ENCODE measurements at places on chromosomes 2 and 18.

DNA sequence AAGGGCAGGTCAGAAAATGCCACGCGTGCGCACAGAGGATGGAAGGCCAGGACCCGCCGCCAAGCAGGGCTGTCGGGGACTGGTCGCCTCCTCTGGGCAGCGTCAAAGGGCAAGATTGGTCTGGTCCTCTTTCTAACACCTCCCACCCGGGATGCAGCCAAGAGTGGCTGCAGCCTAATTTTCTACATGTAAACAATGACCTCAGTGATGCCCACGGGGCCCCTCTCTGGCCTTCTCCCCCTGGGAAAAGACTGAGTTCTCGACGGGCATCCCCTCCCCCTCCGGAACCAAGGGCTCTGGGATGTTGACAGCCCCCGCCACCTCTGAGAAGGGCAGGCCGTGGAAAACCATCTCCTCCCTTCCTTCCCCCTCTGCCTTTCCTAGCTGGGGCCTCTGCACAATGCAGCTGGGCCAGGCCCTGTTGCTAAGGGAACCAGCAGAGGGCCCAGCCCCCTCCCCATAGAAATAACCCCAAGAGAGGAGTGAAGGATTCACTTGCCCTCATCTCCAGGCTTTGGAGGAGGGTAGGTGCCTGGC is 80.0 kb upstream of the ZNF532 start:
- H3K27me3 ChIP-seq: no peaks in the 10 kb centered on the region
- no peak for DNase-seq

- peak overlapping the region; percentile 62 for H3K27ac ChIP-seq
- H3K4me1 ChIP-seq: peaks cover 85% of the 10 kb centered on the region
- H3K27me3 ChIP-seq: no peaks in the 10 kb centered on the region
- H3K4me3 ChIP-seq: no peak overlapping the region
Observed at GRCh38 chr18:77108001-77108692, 24.4 kb downstream of the MBP start.

- H3K27me3 ChIP-seq: no peaks in the 10 kb centered on the region
- no peaks in the 10 kb centered on the region for H3K36me3 ChIP-seq
- H3K4me1 ChIP-seq: no peaks in the 10 kb centered on the region
- H3K27ac ChIP-seq: no peak overlapping the region
- DNase-seq: no peak
Observed at GRCh38 chr2:80007777-80008503, 296.6 kb downstream of the LRRTM1 start.

DNA sequence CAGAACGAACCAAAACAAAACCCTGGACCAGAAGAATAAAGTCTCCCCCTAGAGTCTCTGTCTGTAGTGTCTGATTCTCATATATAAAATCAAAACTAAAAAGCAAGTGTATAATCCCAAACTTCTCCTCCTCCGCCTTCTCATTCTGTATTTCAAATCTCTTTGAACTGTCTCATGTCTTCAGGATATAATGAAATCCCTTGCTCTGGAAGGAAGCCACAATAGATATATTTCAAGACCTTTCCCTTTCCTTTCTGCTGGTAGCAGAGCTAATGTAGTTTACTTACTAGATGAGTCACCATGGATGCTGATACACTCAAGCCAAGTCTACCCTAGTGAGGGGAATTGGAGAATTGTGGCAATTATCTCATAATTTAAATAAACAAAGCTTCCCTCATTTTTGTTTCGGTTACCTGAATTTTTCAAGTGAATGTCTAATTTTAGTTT is 33.5 kb upstream of the CCDC93 start:
- no peak overlapping the region for H3K27ac ChIP-seq
- no peaks in the 10 kb centered on the region for H3K36me3 ChIP-seq

GRCh38 chr2:207110310-207110709 is 55.4 kb downstream of the KLF7 start:
- H3K27ac ChIP-seq: no peak overlapping the region
- H3K27me3 ChIP-seq: no peaks in the 10 kb centered on the region
- H3K4me1 ChIP-seq: peaks cover 10% of the 10 kb centered on the region
- DNase-seq: no peak

DNA sequence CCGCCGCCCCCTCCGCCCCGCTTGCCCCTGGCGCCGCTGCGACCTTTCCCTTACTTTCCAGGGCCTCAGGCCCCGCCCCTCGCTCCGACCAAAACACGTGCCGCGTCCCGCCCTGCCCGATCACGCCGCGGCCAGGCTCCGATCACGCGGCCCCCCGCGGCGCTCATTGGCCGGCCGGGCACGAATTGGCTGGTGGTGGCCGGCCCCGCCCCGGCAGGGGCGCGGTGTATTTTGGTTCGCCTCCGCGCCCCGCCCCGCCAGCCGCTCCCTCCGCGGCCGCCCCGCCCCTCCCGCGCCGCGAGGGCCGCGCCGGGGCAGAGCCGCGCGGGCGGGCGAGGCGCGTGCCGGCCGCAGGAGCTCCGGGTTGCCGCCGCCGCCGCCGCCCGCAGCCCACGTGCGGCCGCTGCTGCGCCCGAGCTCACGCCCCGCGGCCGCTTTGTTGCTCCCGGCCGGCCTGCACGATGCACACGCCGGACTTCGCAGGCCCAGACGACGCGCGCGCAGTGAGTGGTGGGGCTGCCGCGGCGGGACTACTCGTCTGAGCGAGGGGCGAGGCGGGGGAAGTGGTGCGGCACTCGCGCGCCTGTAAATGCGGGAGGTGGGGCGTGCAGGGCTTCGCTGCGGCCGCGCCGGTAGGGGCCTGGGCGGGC is at the start of gene KLF11:
KLF11 (plus strand) TSS at position 295 of the 650 bp plus-strand sequence; CDS start at position 462, 167 bp downstream.
- peaks cover 16% of the 10 kb centered on the region for H3K4me1 ChIP-seq
- peaks cover 12% of the 10 kb centered on the region for H3K36me3 ChIP-seq
- peak within 1 kb of the TSS; percentile 80 for H3K4me3 ChIP-seq

DNA sequence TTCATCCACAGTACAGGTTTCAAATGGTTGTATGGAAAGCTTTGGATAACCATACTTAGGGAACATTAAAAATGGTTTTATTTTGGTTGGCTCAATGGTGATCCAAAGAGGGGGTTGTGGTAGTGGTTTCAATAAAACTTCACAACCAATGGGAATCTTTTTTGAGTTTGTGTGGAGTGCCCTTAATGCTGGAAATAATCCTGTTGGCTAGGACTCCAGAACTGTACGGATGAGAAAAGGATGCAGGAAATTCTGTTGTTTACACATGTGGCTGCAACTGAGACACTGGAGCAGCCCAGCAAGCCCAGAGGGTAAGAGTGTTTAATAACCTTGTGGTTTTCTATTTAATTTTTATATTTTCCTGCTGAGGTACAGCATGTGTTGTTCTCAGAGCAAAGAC is at the start of gene CCDC102B:
CCDC102B (plus strand) TSS at position 210 of the 400 bp plus-strand sequence. CDS start 38,684 bp downstream, outside the sequence.
- H3K27ac ChIP-seq: no peak within 1 kb of the TSS
- DNase-seq: no peak
- H3K4me3 ChIP-seq: no peak within 1 kb of the TSS
- no peaks in the 10 kb centered on the region for H3K36me3 ChIP-seq
- no peaks in the 10 kb centered on the region for H3K27me3 ChIP-seq
- H3K4me1 ChIP-seq: no peaks in the 10 kb centered on the region

DNA sequence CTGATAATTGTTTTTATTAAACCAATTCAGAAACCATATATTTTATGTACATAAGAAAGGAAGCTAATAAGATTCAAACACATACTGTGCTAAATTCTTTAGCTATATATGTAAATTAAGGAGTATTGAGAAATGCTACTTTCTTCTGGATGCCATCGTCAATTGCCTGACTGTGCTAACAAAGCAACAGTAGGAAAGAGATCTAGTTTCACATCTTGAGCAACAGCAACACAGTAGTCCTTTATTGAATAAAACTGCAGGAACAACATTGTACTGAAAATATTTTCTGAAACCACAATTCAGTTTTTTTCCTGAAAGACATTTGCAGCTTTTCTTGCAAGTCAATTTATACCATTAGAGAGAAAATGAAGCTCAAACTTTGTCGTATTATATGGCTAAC is 1404.9 kb upstream of the SLC39A10 start:
- no peaks in the 10 kb centered on the region for H3K36me3 ChIP-seq
- H3K27me3 ChIP-seq: no peaks in the 10 kb centered on the region
- DNase-seq: no peak
- H3K27ac ChIP-seq: no peak overlapping the region
- no peak overlapping the region for H3K4me3 ChIP-seq

- H3K4me1 ChIP-seq: peaks cover 50% of the 10 kb centered on the region
- no peaks in the 10 kb centered on the region for H3K27me3 ChIP-seq
- peak; percentile 49 for DNase-seq
Observed at GRCh38 chr18:9082711-9083510, 19.6 kb upstream of the NDUFV2 start.

DNA sequence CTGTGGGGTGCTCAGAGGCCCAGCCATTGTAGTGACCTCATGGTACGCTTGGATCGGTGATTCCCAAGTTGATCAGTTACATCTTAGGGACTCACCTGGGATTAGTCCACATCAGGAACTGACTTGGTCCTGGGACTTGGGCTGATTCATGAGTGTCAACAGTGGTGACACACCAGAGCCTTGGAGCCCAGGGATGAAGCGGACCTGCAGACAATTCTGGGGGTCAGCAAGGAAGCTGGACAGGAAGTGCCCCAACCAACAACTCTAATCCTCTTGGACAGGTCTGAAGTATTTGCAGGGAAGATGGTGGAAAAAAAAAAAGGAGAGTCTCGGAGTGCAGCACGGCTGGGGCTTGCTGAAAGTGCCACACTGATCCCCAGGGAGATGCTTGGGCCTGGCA is 288.6 kb downstream of the PHLPP1 start:
- no peaks in the 10 kb centered on the region for H3K4me1 ChIP-seq
- H3K36me3 ChIP-seq: no peaks in the 10 kb centered on the region
- H3K27ac ChIP-seq: no peak overlapping the region
- peaks cover 4% of the 10 kb centered on the region for H3K27me3 ChIP-seq

- peaks cover 53% of the 10 kb centered on the region for H3K27me3 ChIP-seq
- H3K4me3 ChIP-seq: no peak overlapping the region
- H3K4me1 ChIP-seq: peaks cover 12% of the 10 kb centered on the region
- no peak for DNase-seq
Observed at GRCh38 chr18:9704233-9705118, 3.6 kb upstream of the RAB31 start.

GRCh38 chr2:21030983-21031968 is 12.6 kb downstream of the APOB start:
- H3K4me3 ChIP-seq: no peak overlapping the region
- H3K36me3 ChIP-seq: no peaks in the 10 kb centered on the region
- no peak for DNase-seq
- no peak overlapping the region for H3K27ac ChIP-seq

GRCh38 chr2:241808051-241808720 is 807 bp upstream of the NEU4 start:
- H3K27ac ChIP-seq: peak overlapping the region; percentile 33
- H3K4me1 ChIP-seq: peaks cover 9% of the 10 kb centered on the region
- no peak for DNase-seq

DNA sequence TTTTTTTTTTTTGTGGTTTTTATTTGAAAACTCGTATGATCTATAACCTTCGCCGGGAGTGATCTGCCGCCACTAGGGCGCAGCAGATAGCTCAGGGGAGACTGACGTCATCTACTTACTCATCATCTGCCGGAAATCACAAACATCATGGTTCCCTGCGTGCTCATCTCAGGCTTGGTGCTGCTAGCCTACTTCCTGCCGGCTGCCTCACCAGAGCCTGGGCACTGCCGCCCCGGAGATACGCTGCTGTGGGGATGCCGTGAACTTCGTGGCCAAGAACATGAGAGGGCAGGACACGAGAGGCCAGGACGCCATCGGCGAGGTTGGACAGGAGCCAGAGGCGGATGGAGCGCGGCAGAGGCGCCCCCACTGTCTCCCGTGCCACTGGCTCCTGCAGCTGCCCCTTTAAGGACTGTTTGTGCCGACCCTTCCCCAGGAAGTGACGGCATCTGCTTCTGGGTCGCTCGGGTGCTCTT is 68.8 kb downstream of the DOK6 start:
- H3K27me3 ChIP-seq: no peaks in the 10 kb centered on the region
- no peak overlapping the region for H3K4me3 ChIP-seq
- no peaks in the 10 kb centered on the region for H3K36me3 ChIP-seq
- no peak overlapping the region for H3K27ac ChIP-seq

GRCh38 chr2:149732001-149732685 is 144.6 kb upstream of the MMADHC start:
- no peak overlapping the region for H3K4me3 ChIP-seq
- no peaks in the 10 kb centered on the region for H3K27me3 ChIP-seq
- H3K4me1 ChIP-seq: no peaks in the 10 kb centered on the region
- H3K36me3 ChIP-seq: no peaks in the 10 kb centered on the region
- DNase-seq: no peak

DNA sequence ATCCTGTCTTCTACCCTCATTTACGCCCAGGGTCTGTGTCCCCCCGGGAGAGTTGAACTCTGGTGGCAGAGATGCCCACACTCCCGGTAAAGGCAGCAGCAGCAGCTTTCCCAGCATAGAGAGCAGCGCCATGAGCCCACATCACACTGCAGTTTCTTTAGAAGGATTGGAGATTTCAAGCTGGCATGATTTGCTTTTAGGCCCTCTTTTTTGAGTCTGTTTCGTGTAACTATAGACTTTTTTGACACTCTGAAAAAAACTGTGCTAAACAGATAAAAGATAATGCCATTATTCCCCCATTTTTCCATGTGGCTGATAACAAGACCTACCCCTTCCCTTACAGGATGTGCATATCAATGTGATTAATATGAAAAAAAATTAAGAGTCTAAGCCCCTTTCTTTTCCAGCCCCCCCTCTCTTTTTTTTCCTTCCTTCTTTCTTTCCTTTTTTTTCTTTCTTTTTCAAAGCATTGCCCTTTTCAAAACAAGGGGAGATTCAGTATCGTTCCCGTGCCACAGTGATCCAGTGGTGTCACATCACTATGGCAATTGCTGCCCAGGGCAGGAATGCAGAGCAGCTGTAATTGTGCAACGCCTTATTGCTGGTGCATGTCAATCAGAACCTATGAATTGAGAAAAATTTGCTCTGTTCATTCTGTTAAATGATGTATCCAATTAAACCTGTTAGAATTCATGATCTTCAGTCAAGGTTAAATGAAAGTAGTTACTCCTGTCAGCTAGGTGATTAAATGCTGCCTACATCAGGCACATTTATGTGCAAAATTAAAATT is 104.5 kb downstream of the CDCA7 start:
- no peaks in the 10 kb centered on the region for H3K4me1 ChIP-seq
- no peaks in the 10 kb centered on the region for H3K36me3 ChIP-seq
- no peak overlapping the region for H3K27ac ChIP-seq
- no peak for DNase-seq
- peaks cover 9% of the 10 kb centered on the region for H3K27me3 ChIP-seq

DNA sequence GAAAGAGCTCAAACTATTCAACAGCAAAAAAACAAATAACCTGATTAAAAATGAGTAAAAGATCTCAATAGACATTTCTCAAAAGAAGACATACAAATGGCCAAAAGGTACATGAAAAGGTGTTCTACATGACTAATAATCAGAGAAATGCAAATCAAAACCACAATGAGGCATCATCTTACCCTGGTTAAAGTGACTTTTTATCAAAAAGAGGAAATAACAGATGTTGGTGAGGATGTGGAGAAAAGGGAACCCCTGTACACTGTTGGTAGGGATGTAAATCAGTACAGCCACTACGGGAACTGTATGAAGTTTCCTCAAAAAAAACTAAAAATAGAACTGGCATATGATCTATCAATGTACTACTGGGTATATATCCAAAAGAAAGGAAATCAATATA is 39.8 kb upstream of the TMEM163 start:
- H3K27ac ChIP-seq: no peak overlapping the region
- H3K4me3 ChIP-seq: no peak overlapping the region
- peaks cover 21% of the 10 kb centered on the region for H3K27me3 ChIP-seq
- no peak for DNase-seq
- no peaks in the 10 kb centered on the region for H3K4me1 ChIP-seq

- no peaks in the 10 kb centered on the region for H3K4me1 ChIP-seq
- no peak overlapping the region for H3K27ac ChIP-seq
- H3K4me3 ChIP-seq: no peak overlapping the region
Observed at GRCh38 chr2:226001716-226002115, 602.2 kb downstream of the NYAP2 start.

All from activated T-helper 2 cell treated with anti-CD3 and anti-CD28 coated beads, Interferon-gamma antibody, Interleukin-2, Interleukin-4, amounts not matched to agents 10 μg/mL and 5 μg/mL and 100 μg/mL, durations not matched to agents 14 hours and 24 hours and 36 hours (primary cell).